ENCODE measurements at places on chromosomes 3 and 15.

GRCh38 chr15:31214864-31215489, 111.7 kb upstream of the KLF13 start:
- no peak for DNase-seq

- no peak for DNase-seq
Observed at GRCh38 chr15:69885173-69885955, 212.4 kb downstream of the TLE3 start.

DNA sequence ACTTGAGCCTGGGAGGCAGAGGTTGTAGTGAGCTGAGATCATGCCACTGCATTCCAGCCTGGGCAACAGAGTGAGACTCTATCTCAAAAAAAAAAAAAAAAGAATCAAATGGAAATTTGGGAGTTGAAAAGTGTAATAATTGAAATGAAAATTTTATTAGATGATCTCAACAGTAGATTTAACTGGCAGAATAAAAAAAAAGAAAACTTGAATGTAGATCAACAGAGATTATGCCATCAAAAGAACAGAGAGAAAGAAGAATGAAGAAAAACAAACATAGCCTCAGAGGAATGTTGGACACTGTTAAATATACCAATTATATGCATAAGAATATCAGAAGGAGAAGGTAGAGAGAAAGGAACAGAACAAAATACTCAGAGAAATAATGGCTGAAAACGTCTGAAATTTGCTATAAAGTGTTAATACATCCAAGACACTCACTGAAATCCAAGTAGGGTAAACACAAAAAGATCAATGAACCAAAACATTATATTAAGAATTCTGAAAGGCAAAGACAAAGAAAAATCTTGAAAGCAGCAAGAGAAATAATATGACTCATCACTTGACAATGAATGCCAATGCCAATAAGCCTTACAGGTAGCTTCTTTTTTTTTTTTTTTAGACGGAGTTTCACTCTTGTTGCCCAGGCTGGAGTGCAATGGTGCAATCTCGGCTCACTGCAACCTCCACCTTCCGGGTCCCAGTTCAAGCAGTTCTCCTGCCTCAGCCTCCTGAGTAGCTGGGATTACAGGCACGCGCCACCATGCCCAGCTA, 14.6 kb upstream of the ELP6 start:
- no peak for DNase-seq

DNA sequence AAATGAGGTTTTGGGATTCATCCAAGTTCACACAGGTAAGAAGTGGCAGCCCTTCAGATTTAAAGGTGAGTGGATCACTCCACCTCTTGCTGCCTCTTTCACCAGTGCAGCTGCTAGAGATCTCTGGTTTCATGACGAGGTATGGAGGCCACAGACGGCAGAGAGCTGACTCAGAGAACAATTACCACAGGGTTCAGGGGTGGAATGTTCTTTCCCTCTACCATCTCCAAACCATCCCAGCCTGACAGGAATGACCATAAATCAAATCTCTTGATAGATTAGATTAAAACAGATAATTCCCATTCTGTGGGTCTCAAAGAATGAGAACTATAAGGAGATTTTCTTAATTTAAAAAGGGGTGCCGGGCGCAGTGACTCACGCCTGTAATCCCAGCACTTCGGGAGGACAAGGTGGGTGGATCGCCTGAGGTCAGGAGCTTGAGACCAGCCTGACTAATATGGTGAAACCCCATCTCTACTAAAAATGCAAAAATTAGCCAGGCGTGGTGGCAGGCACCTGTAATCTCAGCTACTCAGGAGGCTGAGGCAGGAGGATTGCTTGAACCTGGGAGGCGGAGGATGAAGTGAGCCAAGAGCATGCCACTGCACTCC, 174.2 kb upstream of the ATP11B start:
- no peak for DNase-seq

DNA sequence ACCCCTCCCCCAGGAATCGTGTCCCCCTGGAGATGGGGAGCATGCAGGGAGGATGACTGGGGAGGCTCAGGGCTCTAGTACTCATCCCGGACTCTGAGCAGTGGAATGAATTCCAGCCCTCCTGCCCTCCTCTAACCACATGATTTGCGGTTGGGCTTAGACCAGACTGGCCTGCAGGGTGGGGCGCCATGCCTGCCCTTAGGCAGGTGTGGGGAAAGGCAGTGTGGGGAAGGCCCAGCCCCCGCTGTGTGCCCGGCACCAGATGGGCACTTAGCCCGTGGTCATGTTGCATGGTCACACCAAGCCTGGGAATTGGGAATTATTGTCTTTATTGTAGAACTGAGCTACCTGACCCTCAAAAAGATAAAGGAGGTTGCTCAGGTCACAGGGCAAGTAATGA, 283.8 kb downstream of the TLE3 start:
- no peak for DNase-seq

- DNase-seq, result peak; percentile 75
Observed at GRCh38 chr3:133943639-133944141, 48.0 kb upstream of the RAB6B start.

GRCh38 chr15:88505721-88506120, 38.2 kb downstream of the MRPS11 start:
- DNase-seq, result no peak

- DNase-seq, result no peak
Observed at GRCh38 chr3:54093491-54094248, 28.7 kb upstream of the CACNA2D3 start.

DNA sequence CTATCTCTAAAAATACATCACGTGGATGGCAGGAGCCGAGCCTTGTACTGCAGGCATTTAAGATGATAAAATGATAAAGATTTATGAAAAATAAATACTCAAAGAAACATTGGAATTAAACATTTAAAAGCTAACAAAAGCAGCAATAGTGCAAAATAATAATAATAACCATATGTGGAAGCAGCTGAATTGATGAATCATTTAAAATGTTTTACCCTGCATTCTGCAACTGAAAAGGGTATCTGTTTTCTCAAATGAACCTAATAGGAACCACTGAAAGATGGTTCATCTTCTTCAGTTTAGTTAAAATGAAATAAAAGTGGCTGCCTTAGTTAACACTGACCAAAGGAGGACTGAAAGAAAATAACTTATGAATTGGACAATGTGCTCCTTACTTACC, 436.1 kb downstream of the TUSC7 start:
- DNase-seq, result no peak

GRCh38 chr3:197749315-197749600, 425 bp upstream of the FYTTD1 start:
- peak; percentile 66 for DNase-seq

- DNase-seq, result peak; percentile 89
Observed at GRCh38 chr3:42179110-42179725, 86.8 kb downstream of the CCK start.

GRCh38 chr3:150293401-150294001, 114.6 kb upstream of the TSC22D2 start:
- peak; percentile 20 for DNase-seq

DNA sequence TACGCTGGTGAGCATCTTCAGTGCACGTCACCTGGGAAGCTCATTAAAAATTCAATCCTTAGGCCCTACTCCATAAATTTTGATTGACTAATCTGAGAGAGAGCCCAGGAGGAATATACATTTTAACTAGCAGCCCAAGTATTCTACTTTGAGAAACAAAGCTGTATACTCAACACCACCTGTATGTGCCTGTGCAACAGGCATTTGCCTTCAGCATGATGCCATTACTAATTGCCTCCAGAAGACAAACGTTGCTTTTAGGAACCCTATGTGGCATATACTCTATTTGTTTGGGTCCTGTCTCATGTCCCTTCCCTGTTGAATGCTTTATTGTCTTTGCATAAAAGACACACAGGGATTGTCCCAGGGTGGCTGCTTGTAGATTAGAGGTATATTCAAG, 7.7 kb downstream of the ASTE1 start:
- no peak for DNase-seq
